ENCODE measurements at places on chromosomes 16 and 17. TPM values are rescaled to one million over a fixed set of nuclear protein-coding genes. Genes with fewer than 3 reads are reported as not detected.

The CD19 gene
- total RNA-seq: 1.1 TPM

The LRRC46 gene
- total RNA-seq: 1.5 TPM

The OSGIN1 gene
- total RNA-seq: 0.84 TPM

The TP53TG3 gene
- not detected for total RNA-seq

The MILR1 gene
- total RNA-seq: not detected

The C17orf113 gene
- 0.22 TPM for total RNA-seq

The CEP295NL gene
- total RNA-seq: 6.3 TPM

The ACSM2A gene
- total RNA-seq: not detected

The NEK8 gene
- 3.6 TPM for total RNA-seq

The NPIPA3 gene
- 2.9 TPM for total RNA-seq

The IGSF6 gene
- 0.19 TPM for total RNA-seq

The SRCIN1 gene
- 0.52 TPM for total RNA-seq

The CIAO3 gene
- 25.7 TPM for total RNA-seq

The CHMP6 gene
- total RNA-seq: 10.6 TPM

The OR1F1 gene
- not detected for total RNA-seq

The SPATA22 gene
- total RNA-seq: not detected

The SALL1 gene
- not detected for total RNA-seq

The SCNN1B gene
- total RNA-seq: not detected

The PPY gene
- total RNA-seq: not detected

The PHB1 gene
- total RNA-seq: 26.3 TPM

The QRICH2 gene
- total RNA-seq: 1.4 TPM

The FOXF1 gene
- total RNA-seq: not detected

The HBM gene
- not detected for total RNA-seq

The STX4 gene
- 63.8 TPM for total RNA-seq

The INCA1 gene
- not detected for total RNA-seq

The TBX2 gene
- total RNA-seq: not detected

The NEUROD2 gene
- not detected for total RNA-seq

The ATP2C2 gene
- not detected for total RNA-seq

The KDM6B gene
- total RNA-seq: 349 TPM

The ASB16 gene
- total RNA-seq: not detected

The YPEL2 gene
- 48.7 TPM for total RNA-seq

The KCTD11 gene
- total RNA-seq: 1.8 TPM

Measured in CD8-positive, alpha-beta T cell (primary cell).